ENCODE measurements at places on chromosomes 3 and 15.

- DNase-seq: no peak
Observed at GRCh38 chr3:45958321-45958791, 15.1 kb downstream of the CXCR6 start.

DNA sequence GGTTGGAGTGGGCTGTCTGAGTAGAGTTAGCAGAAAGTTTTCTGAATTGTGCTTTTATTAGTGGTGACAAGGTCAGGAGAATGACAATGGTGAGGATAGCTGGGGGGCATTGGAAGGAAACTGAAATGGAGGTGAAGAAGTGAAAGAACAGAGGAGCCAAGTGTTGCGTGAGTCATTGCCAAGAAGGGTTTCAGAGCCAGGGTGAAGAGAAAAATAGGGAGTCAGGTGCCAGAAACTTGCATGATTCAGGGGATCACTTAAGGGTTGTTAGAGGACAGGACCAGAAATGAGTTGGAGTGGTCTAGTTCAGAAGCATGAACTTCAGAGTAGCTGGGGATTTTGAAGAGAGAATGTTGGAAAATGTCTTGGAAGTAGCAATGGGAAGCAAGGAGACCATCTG, 86.0 kb upstream of the GALNT15 start:
- no peak for DNase-seq

GRCh38 chr3:128727996-128728395, 2.0 kb downstream of the RAB7A start:
- no peak for DNase-seq

DNA sequence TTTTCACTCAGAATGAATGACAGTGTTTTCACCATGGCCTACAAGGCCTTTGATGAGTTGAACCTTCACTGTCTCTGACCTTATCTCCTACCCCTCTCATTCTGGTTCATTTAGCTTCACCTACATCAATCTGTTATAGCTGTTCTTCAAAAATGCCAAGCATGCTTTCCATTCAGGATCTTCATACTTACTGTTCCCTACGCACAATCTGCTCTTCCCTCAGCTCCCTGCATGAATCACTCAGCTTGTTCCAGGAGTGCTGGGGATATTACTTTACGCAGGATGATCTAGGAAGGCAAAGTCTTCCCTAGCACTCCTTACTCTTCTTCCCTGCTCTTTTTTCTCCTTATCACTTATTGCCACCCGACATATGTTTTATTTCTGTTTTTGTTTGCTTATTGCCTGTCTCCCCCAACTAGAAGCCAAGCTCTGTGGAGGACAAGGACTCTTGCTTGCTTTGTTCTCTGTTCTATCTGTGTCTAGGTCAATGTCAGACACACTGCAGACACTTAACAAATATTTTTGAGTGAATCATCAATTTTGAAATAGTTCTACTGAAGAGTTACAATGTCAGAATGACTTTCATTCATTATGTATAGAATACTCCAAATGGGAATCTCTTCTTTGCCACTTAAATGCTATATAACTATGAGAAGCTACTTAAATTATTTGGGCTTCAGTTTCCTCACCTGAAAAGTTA, 238.3 kb upstream of the FEZF2 start:
- no peak for DNase-seq

DNA sequence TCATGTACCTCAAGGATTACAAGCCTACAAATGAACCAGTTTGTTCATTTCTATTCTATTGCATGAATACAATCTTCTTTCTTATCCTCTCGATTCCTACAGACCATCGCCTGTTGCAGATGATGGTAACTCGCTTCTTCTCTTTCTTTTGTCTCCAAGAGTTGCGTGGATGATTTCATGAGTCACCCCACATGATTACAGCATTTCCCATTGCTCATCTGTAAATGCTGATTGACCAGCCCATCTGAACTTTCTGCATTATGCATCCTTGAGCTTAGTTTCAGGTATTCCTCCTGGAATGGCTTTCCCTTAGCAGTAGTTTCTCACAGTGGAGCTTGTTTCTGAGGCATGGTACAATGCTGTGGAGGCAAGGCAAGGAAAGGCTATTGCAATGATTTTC, 109.6 kb upstream of the TOPAZ1 start:
- DNase-seq: no peak

Measured in iPS-NIHi11 (cell line).